T-helper 22 cell (primary cell): ENCODE measurements at places on chromosomes 7 and 10.

- no peak for DNase-seq
Measured at GRCh38 chr7:21766218-21766617, 179.5 kb downstream of the CDCA7L start.

DNA sequence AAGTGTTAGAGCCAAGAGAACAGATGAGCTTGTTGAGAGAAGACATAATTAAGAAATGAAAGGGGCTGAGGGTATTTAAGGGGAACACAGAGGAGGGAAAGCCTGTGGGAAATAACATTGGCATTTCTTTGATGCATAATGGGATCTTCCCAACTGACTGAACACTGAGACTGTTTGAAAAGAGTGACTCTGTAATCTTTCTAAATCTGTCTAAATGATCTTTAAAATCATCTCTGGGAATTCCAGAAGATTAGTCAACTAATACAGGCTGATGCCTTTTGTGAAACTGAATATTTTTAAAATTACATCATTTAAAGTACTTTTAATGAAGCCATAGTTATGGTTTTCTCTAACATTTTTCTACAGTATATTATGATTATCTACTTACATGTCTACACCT is 17.4 kb upstream of the SLC35G1 start:
- no peak for DNase-seq

DNA sequence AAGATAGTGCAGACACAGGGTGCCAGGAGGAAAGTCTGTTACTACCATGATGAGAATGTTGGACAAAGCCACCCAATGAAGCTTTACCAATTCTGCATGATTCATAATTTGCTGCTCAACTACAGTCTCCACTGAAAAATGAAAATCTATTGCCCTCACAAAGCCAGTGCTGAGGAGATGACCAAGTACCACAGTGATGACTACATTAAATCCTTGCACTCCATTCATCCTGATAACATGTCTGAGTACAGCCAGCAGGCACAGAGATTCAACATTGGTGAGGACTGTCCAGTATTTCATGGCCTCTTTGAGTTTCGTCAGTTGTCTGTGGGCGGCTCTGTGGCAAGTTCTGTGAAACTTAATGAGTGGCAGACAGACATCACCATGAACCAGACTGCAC is 144.0 kb downstream of the PLCE1 start:
- DNase-seq: no peak

GRCh38 chr7:108454674-108455550 is 1.3 kb downstream of the NRCAM start:
- DNase-seq: no peak

DNA sequence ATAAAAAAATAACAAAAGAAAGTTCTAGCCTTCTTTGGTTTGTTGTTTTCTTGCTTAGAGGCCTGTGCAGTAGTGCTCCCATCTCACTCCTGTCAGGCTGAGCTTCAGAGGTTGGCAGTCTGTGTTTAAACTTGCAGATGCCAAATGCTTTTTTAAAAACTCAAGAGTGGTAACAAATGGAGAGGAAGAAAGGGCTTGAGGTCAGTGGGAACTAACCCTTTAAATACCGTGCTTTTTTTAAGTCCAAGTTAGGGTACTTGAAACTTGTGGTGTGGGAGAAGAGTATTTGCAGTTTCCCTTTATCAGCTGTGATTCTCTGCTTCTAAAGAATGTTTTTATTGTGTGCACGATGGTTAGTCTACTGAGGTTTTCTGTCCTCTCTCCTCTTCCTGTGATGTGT is 29.4 kb downstream of the ZRANB1 start:
- DNase-seq: no peak

GRCh38 chr10:20181434-20181833 is 365.2 kb downstream of the PLXDC2 start:
- DNase-seq: no peak

GRCh38 chr7:80017101-80017698 is 117.4 kb upstream of the GNAI1 start:
- DNase-seq: no peak

- no peak for DNase-seq
Measured at GRCh38 chr7:115409682-115410433, 488.0 kb downstream of the MDFIC start.

- no peak for DNase-seq
Measured at GRCh38 chr7:94875201-94875600, 32.2 kb upstream of the PPP1R9A start.

DNA sequence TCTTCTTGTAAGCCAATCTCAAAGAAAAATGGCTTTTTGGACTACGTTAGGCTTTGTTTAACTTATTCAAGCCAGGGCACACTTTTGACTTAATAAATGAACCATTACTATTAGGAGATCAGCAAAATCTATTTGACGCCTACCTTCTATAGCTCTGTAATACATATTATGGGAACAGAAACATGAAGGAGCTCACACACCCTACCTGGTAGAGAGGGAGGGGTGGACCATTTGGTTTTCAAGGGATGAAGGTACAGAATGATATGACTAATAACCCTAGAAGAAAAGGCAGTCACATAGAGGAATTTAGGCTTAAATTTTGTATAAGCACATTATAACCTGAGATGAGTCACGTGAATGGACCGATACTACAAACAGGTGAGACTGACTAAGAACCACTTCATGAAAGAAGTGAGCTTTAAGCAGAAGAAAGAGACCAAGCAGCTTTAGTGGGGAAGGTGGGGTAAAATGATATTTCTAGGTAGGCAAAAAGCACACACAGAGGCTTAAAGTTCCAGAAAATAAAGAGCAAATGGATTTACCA is 106.8 kb upstream of the CTTNBP2 start:
- DNase-seq: no peak

DNA sequence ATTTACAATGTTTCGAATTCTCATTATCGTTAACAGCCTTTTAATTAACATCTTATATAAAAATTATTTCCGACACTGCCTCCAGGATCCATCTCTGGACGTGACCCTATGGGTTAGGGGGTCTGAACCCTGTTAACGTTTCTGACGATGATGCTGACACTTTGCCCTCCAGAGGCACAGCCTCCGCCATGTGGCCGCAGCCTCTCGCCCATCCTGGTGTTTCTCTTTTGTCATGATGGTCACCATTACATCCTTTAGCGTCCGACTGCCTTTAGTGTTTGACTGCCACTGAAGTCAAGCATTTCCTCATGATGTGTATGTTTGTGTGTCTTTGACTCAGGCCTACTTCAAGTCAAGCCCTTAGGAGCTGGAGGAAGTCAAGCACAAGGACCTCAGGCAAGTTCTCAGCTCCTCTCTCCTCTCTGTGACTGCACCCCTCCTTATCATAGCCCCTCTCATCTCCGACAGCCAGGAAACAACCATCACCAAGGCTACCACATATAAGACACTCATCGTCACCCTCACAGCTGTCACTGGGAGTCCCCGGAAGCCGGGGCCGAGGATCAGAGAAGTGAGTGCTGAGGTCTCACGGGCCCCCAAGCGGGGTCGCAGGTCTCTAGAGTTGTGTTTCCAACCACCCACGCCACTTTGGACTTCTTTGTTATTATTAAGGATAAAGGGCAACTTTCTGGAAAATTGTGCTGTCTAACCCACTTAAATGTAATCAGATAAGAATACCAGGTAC is 96.1 kb upstream of the PPP2R2D start:
- no peak for DNase-seq

DNA sequence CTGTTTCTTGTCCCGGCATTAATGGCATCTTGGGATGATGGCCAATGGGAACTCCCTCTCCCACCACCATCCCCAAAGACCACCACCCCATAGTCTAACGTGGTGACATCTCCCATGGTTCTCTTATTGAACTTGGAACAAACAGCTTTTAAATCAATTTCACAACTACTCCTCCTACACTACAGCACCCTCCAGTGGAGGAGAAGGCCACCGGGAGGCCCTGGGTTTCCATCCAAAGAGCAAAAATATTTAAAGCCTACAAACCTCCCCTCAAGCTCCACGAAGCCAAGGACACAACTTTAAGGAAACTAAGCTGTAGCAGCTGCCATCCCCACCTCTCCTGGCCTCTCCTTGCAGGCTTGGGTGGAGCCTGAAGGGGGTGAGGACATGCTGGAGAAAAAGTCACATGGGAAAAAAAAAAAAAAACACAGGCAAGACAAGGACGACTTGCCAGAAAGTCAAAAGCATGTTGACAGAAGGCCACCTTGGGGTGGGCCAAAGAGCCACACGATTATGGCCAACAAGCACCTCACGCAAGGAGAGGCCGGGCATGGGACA is 94.0 kb upstream of the LANCL2 start:
- DNase-seq: no peak

- no peak for DNase-seq
Measured at GRCh38 chr7:113548561-113548960, 370.2 kb downstream of the PPP1R3A start.

DNA sequence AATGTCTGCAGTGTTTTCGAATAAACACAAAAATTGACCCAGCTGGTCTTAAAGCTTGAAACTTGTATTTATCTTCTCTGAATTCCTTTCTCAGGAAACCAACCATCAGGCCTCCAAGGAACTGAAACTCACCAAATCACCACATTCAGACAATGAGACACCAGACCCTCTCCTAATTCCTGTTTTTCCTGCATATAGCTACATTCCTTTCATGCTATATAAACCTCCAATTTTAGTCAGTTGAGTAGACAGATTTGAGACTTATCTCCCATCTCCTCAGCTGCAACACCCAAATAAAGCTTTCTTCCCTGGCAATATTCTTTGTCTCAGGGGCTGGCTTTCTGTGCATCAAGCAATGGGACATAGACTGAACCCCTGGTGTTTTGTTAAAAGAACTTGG is 317.0 kb downstream of the CACNA2D1 start:
- DNase-seq: no peak

DNA sequence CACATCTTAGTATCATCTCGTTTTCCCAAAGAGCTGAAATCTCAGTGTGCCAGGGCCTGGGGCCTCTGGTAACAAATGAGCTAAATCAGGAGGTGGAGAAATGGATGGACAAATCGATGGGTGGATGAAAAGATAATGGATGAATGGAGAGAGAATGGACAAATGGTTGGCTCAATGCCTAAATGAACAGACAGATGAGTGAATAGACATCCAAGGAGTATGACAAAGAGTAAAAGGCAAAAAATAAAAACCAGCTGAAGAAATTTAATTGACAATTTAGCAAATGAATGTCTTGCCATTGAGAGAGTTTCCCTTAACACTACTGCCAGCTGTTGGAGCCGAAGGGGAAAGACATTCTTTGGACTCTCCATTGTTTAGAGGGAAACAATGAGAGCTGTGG is 8.0 kb downstream of the SYCE1 start:
- no peak for DNase-seq
